ENCODE measurements at places on chromosomes 11 and 22. TPM values are rescaled to one million over a fixed set of nuclear protein-coding genes. Genes with fewer than 3 reads are reported as not detected.

- peak; percentile 69 for DNase-seq
Measured at GRCh38 chr11:129313541-129314297, 61.9 kb upstream of the BARX2 start.

The TRABD gene
- 18.5 TPM for total RNA-seq

- DNase-seq, result no peak
Measured at GRCh38 chr11:3835751-3836150, 5.0 kb downstream of the RHOG start.

The NRXN2 gene
- 13.8 TPM for total RNA-seq

The TRIM49 gene
- total RNA-seq, result not detected

Data from tongue (tissue), 3 donors.